Sigmoid colon (tissue), 7 donors: ENCODE measurements at places on chromosomes 7 and 10. TPM values are rescaled to one million over a fixed set of nuclear protein-coding genes. Genes with fewer than 3 reads are reported as not detected.

LEP gene
- total RNA-seq = 1.4 TPM

DPP6 gene
- 37.4 TPM for total RNA-seq

- DNase-seq = no peak
These were observed 4.3 kb downstream of the MKI67 start for GRCh38 chr10:128121750-128122412.

- DNase-seq = no peak
These were observed 231.7 kb downstream of the SKIDA1 start for GRCh38 chr10:21293518-21294356.

DNA sequence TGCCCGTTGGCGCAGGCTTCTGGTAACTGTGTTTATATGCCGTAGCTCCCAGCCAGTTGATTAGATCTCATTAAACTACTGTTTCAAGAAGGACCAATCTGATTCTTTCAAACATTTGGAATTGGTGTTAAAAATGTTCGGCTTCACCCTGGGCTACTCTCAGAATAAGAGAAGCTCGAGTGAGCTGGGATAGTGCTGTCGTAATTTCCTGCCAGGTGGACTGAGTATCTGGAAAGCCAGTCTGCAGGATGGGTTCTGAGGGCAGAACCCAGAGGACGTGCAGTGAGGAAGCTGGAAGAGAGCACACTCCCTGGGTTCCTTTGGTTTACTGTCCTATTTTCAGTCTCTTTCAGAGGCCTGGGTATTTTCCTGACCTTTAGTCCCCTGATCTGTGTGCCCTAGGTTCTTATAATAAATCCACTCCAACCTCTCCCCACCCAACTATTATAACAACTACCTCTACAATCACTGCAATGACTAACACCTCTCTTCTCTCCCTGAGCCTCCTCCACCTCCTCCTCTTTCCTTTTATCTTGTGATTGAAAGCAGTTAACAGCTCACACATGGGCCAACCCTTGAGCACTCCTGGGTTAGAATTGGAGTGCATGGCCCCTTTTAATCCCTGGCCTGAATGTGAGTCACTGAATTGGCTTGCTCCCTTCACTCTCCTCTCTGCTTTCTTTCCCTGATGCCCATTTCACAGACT lies 63.0 kb downstream of the AOAH start:
- DNase-seq = no peak

DNA sequence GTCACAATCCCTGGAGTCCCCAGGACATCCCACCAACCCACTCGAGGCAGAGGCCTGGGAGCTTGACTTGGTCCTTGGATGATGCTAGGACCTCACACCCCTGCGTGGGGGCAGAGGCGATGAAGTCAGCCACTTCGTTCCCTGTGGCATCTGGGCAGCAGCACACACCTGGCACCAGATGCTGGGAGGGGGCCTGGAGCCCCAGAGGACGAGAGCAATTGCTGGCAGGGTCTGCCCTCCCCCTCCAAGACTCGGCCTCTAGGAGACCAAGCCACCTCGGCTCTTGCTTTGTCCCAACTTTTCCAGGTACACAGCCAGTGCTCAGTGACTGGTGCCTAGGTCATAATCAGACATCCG lies 39.1 kb downstream of the DPYSL4 start:
- no peak for DNase-seq

DNA sequence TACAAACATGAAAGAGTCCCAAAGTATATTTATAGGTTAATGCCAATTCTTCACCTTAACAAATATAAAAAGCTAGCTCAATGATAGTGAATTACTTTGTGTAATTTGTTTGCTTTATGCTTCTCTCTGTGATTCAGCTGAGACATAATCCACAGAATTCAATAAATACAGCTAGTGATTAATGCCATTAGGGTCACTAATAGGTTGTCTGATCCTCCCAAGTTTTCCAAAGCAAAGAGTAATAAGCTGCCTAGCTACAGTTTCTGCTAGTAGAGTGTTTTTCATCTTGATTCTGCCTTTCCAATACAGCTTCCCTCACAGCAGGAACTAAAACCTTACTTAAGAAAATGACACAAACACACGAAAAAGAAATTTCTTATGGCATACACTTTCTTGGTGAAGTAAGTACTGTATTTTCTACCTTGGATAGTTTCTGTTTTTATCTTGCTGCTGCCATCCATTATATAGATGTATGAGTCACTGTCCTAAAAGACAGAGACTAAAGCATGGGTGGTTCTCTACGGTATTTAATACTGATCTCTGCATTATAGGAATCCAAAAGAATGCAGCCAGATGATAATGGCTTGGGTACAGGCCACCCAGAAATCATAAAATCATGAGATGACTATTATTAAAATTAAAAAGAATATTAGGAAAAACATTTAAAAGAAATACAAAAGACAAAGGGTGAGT lies 170.0 kb downstream of the TPK1 start:
- no peak for DNase-seq

DNA sequence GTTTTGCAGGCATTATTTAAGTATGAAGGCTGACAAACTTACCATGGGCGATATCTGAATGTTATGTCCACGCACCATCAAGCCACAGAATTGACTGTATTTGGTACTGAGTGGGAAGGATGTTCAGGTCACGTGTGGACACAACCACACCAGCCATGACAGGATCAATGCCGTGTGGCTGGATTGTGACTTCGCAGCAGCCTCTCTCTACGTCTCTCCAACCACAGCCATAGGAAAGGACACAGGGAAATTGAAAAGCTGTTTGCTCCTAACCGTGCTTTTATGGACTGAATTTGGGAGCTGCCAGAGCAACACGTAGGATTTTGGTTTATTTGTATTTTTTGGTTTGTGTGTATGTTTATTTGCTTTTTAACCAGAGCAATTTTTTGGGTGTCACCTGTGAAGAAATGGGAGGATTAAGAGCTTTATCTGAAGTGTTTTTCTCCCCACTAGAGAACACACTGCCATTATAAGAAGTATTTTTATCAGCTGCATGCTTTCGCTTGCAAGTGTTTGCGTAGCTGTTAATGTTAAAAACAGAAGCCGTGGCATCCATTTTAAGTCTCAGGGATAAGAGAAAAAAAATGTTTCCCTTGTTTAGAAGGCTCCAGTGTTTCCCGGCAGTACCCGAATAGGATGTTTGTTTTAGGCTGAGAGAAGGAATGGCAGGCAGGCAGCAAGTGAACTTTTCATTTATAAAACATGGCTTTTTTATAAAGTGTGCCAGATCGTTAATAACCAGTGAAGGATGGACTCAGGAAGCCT lies 401.1 kb upstream of the NFE2L3 start:
- DNase-seq = no peak

GRCh38 chr10:132961420-132961786 lies 19.0 kb upstream of the CFAP46 start:
- peak; percentile 56 for DNase-seq

DNA sequence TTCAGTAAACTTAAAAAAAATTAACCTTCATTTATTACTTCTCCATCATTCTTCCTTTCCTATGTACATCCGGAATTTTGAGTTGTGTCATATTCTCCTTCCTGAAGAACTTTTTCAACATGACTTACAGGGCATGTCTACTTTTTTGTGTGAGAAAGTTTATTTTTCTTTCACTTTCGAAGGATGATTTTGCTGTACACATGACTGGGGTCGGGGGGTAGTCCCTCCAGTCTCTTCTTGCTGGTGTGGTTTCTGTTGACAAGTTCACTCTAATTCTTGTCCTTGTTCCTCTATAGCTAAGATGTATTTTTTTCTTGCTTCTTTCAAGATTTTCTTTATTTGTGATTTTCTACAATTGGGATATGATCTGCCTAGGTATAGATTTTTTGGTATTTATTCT lies 55.8 kb downstream of the INPP5A start:
- DNase-seq = no peak
